M059J (cell line): ENCODE measurements at places on chromosomes 6 and 20. TPM values are rescaled to one million over a fixed set of nuclear protein-coding genes. Genes with fewer than 3 reads are reported as not detected.

Gene SEMG1
- total RNA-seq: not detected in 2 replicates

Gene RIMS4
- total RNA-seq: 0.02 TPM in 2 replicates

Gene PBOV1
- total RNA-seq: not detected in 2 replicates

Gene RSPH4A
- total RNA-seq: 0.10 TPM in 1 of 2 replicates, not detected in the other

Gene PAX1
- total RNA-seq: not detected in 2 replicates

Gene BAG2
- total RNA-seq: 9.4 and 11.9 TPM in 2 replicates

Gene FKBP5
- total RNA-seq: 10.7 and 14.9 TPM in 2 replicates

Gene RPS6KA2
- 1.9 and 7.2 TPM in 2 replicates for total RNA-seq

Gene PPP1R16B
- total RNA-seq: not detected in 2 replicates

Gene CDH22
- not detected in 2 replicates for total RNA-seq

Gene RAET1G
- total RNA-seq: 19.7 and 20.6 TPM in 2 replicates

Gene XKR7
- 0.05 TPM in 1 of 2 replicates, not detected in the other for total RNA-seq

Gene DHX16
- 52.2 and 64.8 TPM in 2 replicates for total RNA-seq

Gene LCA5
- 4.1 and 5.0 TPM in 2 replicates for total RNA-seq

Gene POLR1C
- 21.8 and 27.8 TPM in 2 replicates for total RNA-seq

Gene GHRH
- not detected in 2 replicates for total RNA-seq

Gene ARMC12
- total RNA-seq: 0.22 TPM in 1 of 2 replicates, not detected in the other

Gene KIF25
- not detected in 2 replicates for total RNA-seq

Gene HLA-C
- 2,132 and 2,500 TPM in 2 replicates for total RNA-seq

Gene SPTLC3
- total RNA-seq: 3.0 and 9.2 TPM in 2 replicates

Gene SRPK1
- total RNA-seq: 118 and 138 TPM in 2 replicates

Gene HLA-DQB1
- not detected in 2 replicates for total RNA-seq

Gene CLVS2
- not detected in 2 replicates for total RNA-seq

Gene ATAT1
- 13.2 and 22.2 TPM in 2 replicates for total RNA-seq

Gene ARHGAP40
- total RNA-seq: 0.64 TPM in 1 of 2 replicates, not detected in the other

Gene ENPP1
- 31.3 and 40.5 TPM in 2 replicates for total RNA-seq

Gene TMEM170B
- total RNA-seq: 1.2 and 4.0 TPM in 2 replicates

Gene TRDN
- total RNA-seq: 0.05 and 0.12 TPM in 2 replicates

Gene SLC22A2
- not detected in 2 replicates for total RNA-seq

Gene SF3B5
- 211 and 302 TPM in 2 replicates for total RNA-seq

Gene PSORS1C2
- not detected in 2 replicates for total RNA-seq

Gene PRKN
- 0.07 TPM in 1 of 2 replicates, not detected in the other for total RNA-seq

Gene SIRT5
- total RNA-seq: 15.0 and 27.1 TPM in 2 replicates

Gene REM1
- total RNA-seq: not detected in 2 replicates

Gene BCAS4
- 15.4 and 16.2 TPM in 2 replicates for total RNA-seq

Gene TDRD6
- total RNA-seq: 0.02 TPM in 1 of 2 replicates, not detected in the other

Gene TRIM10
- total RNA-seq: not detected in 2 replicates

Gene RAET1E
- total RNA-seq: 1.5 and 2.7 TPM in 2 replicates

Gene F13A1
- not detected in 2 replicates for total RNA-seq

Gene SLC44A4
- 0.20 TPM in 1 of 2 replicates, not detected in the other for total RNA-seq

Gene FAM83C
- 0.02 TPM in 1 of 2 replicates, not detected in the other for total RNA-seq

Gene TSPYL4
- 7.0 and 12.0 TPM in 2 replicates for total RNA-seq

Gene LRRC73
- 0.05 and 0.32 TPM in 2 replicates for total RNA-seq

Gene C20orf202
- not detected in 2 replicates for total RNA-seq

Gene C2
- total RNA-seq: 2.9 and 3.3 TPM in 2 replicates

Gene MOCS3
- 4.2 and 8.1 TPM in 2 replicates for total RNA-seq
